NCI-H1930 (cell line): ENCODE measurements at places on chromosomes 16 and 17.

GRCh38 chr17:14058051-14058450, 11.3 kb upstream of the COX10 start:
- no peak for DNase-seq

- no peak for DNase-seq
These were observed 107.4 kb upstream of the CRHR1 start for GRCh38 chr17:45676695-45677094.

GRCh38 chr17:27384261-27384701, 72.0 kb upstream of the KSR1 start:
- DNase-seq = no peak

- DNase-seq = peak; percentile 31
These were observed 1.4 kb downstream of the PYDC1 start for GRCh38 chr16:31215287-31216162.

DNA sequence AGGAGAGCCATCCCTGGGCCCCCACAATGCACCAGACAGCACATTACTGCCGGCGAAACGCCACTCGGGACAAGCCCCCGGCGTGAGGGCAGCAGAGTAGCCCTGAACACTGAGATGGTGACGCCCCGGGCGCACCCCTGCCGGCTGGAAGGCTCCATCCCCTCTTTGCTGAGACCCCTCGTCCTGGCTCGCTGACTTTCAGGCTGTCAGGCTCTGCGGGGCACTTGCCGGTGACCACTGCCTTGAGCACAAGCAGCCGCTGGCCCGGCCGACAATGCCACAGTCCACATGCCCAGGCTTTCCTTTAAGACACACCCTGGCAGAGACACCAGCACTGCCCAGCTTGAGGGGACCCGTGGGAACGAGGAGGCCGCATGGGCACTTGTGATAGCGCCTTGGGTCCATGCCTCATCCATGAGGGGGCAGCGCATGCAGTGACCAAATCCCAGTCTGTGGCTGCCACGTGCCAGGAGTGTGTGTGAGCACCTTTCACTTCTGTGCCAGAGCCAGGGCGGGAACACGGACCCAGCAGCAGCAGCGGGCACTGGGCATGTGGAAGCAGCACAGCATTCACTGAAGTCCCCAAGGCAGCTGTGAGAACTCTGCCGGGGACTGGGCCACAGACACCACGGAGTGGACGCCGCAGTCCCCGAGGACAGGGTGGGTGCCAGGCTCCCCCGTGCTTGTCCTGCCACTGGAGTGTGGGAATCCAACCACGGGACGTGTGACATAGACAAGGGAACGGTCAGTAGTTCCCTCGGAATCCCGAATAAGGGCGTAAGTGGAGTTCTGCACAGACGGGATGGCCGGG, 24.5 kb downstream of the NDUFAF8 start:
- DNase-seq = no peak

DNA sequence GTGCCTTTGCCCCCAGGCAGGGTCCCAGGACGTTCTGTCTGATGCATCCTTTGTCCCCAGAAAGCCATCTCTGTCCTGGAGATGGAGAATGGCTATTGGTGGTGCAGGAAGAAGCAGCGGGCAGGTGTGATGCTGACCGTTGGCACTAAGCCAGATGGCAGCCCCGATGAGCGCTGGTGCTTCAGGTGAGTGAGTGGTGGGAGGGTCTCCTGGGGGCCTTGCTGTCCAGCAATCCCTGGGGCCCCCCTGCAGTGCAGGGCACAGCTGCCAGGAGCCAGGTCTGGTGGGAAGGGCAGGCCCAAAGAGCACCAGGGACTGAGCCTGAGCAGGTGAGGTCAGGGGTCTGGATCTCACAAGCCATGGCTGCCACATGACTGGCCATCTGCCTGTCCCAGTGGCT, 18.1 kb downstream of the TRPV2 start:
- no peak for DNase-seq
